ENCODE measurements at places on chromosomes 13 and 19.

GRCh38 chr13:47188802-47189201, 291.9 kb upstream of the HTR2A start:
- no peak for DNase-seq

DNA sequence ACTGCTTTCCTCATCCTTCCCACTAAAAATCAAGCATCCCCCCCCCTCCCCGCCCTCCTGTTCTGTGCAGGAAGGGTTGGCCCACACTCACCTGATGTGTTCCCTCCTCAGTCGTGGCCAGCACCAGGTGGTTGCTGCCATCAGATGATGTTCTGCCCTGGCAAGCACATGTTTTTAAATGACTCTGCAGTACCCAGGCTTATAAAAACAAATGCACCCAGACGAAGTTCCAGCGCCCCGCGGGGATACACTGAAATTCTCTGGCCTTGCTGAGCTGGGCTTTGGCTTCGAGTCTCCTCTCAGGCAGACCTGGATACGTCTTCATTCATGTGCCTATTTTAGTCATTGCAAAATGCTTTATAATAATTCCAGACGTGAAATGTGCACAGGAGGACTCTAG, 316.3 kb downstream of the DLEU7 start:
- no peak for DNase-seq

- no peak for DNase-seq
These were observed 15.7 kb downstream of the COMMD6 start for GRCh38 chr13:75521956-75522355.

DNA sequence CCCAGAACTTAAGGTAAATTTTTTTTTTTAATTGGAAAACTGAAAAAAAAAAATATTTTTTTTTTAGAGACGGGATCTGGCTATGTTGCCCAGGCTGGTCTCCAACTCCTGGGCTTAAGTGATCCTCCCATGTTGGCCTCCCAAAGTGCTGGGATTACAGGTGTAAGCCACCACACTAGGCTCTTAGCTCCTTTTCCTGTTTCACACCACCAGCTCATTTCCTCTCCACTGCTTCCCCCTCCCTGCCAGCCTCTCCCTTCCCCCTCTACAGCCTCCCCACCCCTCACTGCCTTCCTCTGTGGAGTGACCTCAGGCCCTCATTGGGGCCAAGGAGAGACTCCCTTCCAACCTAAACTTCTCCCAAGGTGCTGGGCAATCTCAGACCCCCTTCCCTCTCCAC, 4.2 kb upstream of the GIPR start:
- DNase-seq, result no peak

GRCh38 chr19:18278521-18279265, 2.7 kb downstream of the JUND start:
- no peak for DNase-seq

DNA sequence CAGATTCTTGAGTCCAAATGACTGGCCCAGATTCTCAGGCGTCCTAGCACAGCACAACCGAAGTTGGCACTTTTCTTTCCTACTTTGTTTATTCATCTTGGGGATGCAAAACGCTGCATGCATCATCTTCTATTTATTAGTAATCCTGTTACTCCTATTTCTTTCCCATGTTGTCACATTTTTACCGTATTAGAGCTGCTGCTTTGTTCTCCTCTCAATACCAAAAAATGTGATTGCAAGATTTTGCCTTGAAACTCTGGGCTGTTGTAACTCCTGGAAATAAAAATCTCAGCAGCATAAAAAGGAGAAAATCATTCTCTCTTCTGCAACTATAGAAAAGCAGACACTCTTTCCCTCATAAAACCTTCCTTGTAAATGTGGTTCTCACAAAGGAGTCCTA, 12.9 kb upstream of the IGSF23 start:
- DNase-seq, result no peak

DNA sequence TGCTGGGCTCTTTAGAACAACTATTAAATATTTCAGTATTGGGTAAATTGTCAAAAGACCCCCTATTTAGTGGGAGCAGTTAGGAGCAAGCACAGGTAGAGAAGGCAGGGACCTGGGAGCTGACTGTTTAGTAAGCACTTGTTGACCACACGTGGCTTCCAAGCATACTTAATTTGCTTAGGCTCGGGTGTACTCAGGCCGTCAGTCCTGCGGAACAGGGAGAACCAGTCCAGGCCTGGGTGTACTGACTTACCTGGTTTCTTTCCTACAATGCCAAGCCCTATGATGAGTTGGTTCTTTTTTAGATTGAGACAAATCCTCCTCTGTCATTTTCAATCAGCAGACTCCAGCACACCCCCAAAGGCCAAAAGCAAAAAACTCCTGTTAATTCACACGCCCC, 90.0 kb downstream of the WDFY2 start:
- no peak for DNase-seq

DNA sequence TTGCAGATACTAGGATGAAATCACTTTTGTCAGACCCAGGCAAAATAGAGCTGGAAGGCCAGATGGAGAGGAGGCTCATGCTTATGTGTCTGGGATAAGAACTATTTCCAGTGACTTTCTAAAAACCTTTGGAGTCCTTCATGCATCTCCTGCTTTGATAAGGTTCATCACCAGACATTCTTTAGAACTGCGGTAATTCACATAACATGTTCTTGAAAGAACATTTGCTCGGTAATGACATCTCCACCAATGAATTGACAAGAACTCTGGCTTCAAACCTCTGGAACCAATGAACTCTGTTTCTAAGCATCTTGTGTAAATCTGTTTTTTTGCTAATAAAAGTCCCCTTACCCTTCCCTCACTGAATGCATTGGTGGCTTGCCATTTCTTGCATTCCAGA, 112.0 kb upstream of the KL start:
- no peak for DNase-seq

DNA sequence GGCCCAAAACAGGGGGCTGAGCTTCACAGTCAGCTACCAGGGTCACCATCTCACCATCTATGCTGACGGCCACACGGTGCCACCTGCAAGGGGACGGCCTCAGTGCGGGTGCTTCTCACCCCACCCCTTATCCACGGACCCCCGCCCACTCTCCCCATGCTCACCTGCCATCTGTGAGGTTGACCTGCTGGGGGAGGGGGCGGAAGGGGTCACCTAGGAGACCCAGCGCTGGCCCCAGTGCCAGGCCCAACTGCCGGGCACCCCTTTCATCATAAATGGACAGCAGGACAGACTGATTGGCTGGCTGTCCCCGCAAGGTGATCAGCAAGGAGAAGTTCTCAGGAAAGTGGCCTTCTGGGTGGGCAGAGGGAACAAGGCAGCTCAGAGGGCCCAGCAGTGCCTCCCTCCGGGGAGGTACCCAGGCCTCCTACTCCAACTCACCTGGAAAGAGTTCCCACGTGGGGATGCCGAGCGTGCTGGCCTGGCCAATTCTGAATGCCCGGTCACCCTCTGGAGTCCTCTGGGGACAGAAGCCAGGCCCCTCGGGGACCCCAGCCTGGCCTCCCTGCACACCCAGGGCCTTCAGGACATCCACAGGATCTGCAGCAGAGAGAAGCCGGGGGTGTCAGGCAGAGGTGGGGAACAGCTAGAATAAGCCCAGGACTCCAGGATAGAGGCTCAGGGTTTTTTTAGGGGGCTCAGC, 4.5 kb downstream of the COL5A3 start:
- DNase-seq, result no peak

GRCh38 chr13:51849145-51850101, 4.4 kb upstream of the TMEM272 start:
- no peak for DNase-seq

GRCh38 chr13:97328222-97328790, 105.7 kb upstream of the RAP2A start:
- no peak for DNase-seq

DNA sequence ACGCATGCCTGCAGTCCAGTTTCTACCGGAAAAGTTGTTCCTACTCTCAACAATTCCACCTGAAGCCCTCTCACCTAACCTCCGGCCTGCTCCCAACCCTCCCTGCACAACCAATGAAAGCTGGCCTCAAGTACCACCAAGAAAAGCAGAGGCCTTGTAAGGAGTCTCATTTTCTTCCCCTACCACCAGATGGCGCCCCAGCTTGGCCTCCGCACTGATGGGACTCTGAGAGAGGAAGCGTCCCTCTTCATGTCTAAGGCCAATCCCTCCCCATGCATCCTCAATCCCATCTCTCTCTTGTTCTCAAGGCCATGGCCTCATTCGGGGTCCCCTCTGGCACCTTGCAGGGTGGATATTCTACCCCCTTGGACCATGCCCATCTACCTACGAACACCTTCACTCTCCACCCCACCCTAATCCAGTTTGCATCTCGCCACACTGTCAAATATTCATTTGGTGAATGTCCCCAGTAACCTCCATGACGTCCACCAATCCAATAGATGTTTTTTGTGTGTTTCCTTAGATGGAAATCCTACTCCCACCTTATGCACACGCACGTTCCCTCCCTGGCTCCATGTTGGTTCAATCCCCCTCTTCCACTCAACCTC, 412.8 kb downstream of the ZNF536 start:
- DNase-seq, result peak; percentile 31

DNA sequence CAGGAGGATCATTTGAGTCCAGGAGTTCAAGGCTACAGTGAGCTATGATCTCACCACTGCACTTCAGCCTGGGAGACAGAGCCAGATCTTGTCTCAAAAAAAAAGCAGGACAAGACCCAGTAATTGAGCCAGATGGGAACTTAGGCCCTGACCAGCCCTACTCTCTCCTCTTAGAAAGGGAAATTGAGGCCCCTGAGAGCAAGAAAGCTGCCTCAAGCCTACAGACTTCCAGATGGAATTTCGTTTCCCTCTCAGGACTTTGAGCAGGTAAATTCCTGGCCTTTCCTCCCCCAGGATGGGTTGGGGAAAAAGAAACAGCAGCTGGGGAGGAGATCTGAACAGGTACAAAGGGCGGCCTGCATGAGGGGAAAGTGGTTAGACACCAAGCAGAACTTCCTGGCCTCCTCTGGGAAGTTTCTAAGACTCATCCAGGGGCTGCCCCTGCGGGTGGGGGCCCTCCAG, 3.6 kb upstream of the BCL3 start:
- DNase-seq, result no peak

DNA sequence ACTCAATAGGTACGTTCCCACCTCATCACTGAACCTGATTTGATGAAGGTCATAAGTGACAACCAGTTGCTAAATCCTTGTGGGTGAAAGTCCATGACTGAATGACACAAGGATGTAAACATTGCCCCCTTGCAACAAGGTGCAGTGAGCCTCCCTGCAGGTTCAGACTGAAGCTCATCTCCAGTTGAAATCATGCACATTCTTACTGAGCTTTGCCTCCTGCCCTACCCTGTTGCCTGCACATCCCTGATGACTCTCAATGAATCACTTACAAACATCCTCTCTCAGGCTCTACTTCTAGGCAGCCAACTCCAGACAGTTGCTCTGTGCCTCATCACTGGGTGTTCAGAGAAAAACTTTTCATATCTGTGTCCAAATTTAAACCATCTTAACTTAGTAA, 42.5 kb upstream of the ARGLU1 start:
- no peak for DNase-seq

DNA sequence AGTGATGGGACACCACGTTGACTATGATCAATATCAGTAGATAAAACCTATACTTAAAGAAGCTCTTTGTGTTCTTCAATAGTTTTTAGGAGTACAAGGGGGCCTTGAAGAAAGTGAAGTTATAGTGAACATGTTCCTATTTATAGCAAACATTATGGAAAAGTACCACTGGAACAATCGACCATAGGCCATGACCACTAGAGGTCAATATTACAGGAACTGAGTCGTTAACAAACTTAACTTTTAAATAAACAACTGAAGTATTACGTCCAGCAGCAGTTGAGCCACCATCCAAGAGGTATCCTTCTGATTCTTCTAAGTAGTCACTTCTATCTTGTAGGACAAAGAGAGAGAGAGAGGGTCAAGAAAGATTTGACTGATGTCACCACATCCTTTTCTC, 391.0 kb upstream of the SLITRK5 start:
- no peak for DNase-seq

GRCh38 chr13:97058926-97059325, 64.7 kb upstream of the OXGR1 start:
- DNase-seq, result no peak

DNA sequence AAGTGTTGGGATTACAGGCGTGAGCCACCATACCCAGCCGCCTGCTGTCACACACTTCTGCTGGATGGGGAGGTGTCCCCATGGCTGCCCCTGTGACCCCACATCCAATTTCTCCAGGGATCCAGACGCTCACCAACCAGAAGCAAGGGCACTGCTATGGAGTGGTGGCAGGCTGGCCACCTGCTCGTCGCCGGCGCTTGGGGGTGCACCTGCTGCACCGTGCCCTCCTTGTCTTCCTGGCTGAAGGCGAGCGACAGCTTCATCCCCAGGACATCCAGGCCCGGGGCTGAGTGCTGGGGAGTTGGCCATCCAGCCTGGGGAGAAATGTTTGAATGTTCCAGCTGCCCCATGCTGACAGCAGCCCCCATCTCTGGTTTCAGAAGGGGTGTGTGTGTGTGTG, 4.6 kb downstream of the ANKLE1 start:
- no peak for DNase-seq

DNA sequence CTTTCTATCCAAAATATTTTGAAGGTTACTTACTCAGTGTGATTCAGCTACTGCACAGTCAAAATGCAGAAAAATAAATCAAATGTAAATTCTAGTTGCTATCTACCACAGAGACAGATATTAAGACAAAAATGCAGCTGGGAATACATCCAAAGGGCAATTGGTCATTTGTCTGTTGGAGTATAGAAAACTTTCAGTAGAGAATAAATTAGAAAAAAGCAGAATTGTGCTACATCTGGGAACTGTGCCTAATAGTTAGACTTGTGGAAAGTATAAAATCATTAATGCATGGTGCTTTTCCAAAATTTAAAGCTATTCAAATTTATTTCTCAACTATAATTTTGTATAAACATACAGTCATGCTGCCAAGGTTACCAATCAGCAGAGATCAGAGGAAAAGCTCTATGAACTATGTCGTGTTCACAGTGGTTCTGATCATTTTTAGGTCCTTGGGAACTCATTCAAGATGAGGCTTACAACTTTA, 1635.8 kb downstream of the PCDH9 start:
- DNase-seq, result no peak

DNA sequence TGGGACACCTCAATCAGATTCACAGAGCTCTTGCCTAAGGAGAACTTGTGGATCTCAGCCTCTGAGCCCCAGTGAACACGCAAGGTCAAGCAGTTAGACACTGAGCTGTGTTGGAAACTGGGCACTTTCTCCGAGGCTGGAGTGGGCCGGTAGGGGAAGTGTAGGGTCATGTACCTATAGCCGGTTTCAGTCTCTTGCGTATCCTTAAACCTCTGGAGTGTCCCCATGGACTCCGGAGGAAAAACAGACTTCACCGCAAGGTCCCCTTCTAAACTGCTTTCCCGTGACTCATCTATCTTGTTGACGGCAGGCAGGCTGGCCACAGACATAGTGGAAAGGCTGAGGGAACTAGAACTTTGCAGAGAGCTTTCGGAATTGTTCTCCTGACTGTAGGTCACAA, 11.3 kb downstream of the IQCN start:
- DNase-seq, result no peak

DNA sequence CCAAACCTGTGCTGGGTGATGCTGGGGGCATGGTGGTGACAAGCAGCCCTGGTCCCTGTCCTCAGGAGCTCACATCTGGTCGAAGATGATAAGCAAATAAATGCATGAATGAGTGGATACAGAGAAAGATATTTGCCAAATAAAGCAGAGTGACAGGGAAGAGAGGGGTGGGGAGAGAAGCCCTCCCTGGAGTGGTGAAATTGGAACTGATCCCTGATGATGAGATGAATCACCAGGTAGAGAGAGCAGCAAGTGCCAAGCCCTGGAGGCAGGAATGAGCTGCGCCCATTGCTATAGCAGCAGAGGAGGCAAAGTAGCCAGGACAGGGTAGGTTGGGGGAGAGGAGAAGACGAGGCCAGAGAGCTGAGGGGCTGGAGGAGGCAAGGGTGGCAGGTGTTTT, 13.7 kb downstream of the FXYD5 start:
- DNase-seq, result no peak
